ENCODE measurements at places on chromosomes 3 and 15.
A peak's percentile ranks its signal among the peaks of the same experiment; 100 is the strongest.

- DNase-seq, result no peak
Observed at GRCh38 chr3:169104972-169105371, 558.5 kb downstream of the MECOM start.

- no peak for DNase-seq
Observed at GRCh38 chr3:149662240-149662887, 4.5 kb upstream of the WWTR1 start.

DNA sequence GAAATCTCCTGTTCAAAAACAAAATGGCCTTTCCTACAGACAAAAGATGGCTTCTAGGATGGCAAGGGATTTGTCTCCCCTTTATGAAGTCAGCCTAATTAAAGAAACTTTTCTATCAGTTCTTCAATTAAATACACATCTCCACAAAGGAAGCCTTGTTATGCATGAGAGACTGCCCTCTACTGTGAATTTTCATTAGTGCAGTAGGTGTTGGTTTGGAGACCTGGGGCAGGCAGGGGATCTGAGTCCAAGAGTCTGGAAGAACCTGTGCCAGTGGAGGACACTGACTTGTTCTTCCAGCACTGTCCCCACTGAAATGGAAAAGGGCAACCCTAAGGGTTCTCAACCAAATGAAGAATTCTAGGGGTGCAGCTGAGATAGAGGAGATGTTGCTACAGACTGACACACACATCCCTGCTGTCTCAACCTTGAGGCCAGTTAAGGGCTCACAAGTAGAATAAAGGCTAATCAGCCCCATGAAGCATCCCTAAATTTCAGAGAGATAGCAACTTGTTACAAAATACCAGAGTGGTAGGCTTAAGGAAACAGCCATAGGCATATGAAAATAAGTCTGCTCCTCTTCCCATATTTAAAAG, 174.0 kb upstream of the PRICKLE2 start:
- DNase-seq, result peak; percentile 59

DNA sequence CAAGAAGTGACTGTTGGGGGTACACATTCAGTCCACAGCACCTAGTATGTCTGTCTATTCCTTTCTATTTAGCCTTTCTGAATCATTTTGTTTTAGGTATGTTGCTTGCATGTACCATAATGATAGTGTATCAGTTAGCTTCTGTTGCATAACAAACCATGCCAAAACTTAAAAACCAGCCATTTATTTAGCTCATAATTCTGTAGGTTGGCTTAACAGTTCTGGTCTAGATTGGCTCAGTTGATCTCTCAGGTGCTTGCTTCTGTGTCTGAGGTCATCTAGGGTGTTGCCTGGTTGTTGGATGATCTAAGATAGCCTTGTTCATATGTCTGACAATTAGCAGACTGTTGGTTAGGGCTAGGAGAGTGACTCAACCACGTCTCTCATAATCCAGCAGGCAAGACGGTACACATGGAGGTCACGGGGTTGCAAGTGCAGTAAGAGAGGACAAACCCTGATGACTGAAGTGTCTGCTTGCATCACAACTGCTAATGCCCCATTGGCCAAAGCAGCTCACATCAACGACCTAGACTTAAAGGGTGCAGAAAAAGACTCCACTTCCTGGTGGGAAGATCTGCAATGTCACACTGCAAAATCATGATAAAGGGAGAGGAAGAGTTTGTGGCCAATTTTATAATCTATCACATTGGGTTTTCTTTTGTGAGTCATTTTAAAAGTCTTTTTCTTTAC, 6.8 kb upstream of the PDCD6IP start:
- no peak for DNase-seq

DNA sequence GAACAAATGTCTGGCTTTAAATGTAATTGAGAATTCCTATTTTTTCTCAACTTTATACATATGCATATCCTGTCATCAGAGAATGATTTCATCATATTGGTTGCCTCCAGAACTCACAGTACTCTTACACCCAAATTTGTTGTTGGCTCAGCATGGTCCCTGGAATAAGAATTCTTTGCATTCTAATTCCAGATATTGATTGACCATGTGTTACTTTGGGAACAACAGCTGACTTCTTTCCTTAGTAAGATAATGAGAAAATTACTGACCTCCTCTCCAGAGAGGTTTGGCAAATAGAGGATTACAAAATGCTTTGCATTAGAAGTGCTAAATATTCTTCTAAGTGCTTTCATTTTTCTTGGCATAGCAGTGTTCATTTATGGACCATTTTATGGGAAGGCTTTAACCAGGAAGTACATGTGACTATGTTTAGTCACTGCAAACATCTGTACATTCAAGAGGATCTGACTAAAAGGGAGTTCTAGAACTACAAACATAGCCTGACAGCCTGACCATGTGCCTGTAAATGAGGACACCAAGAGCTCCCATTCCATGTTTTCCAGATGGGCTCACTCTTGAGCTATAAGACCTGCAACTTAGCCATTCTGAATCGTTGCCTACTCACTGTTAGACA, 391.6 kb upstream of the DPPA4 start:
- no peak for DNase-seq

DNA sequence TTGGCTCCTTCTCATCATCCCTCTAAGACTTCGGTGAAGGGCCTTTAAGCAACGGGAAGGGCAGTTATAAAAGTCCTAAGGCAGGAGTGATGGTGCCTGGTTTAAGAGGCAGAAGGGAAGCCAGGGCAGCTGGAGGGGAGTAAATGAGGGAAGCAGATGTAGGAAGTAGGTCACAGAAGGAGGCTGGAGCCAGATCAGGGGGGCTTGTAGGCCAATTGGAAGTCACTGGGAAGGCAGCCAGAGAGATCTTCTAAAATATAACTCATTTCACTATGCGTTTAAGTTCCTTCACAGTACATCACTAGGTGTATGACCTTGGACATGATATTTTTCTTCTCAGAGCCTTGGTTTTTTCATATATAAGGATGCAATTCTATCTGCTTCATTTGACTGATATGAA, 94.7 kb downstream of the MYH15 start:
- DNase-seq, result no peak

DNA sequence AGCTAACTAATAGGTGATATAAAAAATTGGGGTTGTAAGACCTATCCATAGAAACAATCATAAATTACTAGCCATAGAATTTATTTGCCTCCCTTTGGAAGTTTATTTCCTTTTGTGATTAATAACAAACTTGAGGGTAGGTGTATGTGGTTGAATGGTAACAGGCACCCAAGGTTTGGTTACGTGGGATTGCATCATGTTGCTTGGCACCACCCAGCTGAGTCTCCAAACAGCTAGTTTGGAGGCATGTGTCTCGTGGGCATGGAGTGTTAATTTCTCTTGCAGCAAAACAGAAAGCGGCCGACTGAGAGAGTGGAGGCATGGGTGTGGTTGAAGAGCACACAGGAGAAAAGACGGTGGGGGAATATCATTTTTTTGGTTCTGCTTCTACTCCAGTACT, 441.4 kb downstream of the CNTN4 start:
- no peak for DNase-seq

GRCh38 chr3:51692980-51693395, 13.9 kb upstream of the GRM2 start:
- no peak for DNase-seq

- peak; percentile 41 for DNase-seq
Observed at GRCh38 chr3:61807865-61808276, 246.5 kb downstream of the PTPRG start.

DNA sequence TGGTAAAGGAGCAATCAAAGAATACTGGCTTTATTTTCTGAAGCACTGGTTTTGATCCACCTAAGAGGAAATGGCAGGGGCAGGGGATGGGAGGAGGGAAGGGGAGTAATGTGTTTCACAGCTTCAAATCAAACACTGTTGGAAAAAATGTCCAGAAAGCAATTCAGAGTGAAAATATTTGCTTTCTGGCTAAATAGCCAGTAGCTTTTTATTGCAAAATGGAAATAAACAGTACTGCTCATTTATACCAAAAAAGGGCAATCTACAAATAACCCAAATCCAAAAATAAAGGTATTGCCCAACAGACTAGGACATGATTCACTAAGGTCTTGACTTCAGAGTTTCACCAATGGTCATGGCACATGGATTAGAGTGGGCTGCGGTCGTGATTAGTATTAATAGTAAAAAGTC, 279.3 kb upstream of the THBS1 start:
- no peak for DNase-seq

GRCh38 chr15:63305260-63305659, 27.9 kb downstream of the APH1B start:
- no peak for DNase-seq

DNA sequence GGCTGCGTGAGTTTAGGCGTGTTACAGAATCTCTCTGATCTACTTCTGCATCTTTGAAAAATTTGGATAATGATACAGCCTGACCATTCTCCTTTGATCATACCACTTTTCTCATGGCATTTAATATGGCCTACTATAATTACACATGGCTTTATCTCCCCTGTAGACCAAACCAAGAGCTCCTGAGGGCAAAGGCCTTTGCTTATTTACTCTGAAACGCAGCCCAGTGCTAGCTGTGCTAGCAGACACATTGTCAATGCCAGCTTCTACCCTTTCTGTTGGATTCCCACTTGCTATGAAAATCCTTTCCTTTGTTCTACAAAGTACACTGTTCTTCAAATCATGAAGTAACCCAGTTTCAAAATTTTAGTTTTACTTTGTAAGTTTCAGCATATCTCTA, 16.5 kb upstream of the VGLL4 start:
- no peak for DNase-seq

DNA sequence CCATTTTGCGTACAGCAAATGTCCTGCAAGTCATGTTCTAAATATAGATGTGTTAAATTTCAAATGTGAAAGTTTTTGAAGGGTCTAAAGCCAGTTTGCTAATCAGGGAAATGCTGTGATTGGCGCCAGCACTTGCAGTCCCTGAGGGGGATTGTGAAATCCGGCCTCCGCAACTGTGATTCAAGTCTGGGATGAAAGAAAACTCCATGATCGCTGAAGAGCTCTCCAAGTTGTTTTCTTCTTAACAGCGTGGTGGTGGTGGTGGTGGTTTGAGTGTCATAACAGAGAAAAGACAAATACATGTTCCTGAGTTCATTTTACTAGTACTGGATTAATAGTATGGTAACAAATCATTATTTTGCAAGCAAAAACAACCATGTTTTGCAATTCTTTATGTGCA, 51.8 kb downstream of the MITF start:
- DNase-seq, result peak; percentile 53

DNA sequence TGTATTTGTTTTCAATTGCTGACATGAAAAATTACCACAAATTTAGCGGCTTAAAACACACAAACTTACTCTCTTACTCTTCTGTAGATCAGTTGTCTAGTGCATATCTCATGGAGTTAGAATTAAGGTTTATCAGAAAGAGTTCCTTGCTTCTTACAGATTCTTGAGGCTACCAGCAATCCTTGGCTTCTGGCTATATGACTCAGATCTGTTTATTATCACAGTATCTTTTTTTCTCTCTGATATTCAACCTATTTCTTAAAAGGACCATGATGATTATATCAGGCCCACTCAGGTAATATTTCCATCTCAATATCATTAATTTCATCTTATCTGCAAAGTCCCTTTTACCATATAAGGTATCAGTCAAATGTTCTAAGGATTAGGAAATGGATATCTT, 263.5 kb upstream of the BCHE start:
- DNase-seq, result no peak

DNA sequence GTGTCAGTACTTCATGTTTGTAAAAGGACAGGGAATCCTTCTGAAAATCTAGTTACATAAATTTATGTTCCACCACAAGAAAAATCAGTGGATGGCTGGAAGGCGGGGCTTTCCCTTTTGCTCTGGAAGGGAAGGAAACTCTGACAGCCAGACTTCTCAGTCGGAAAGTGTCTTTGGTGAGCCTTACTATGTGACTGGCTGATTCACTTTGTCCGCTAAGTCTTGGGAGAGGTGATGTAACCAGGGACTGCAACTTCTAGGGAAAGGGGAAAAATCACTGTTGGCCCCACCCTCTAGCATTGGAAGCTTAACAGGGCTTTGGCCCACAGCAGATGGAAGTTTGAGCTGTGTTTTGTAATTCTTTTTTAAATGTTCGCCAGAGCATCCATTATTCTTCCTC, 281.4 kb upstream of the CTDSPL start:
- no peak for DNase-seq

- no peak for DNase-seq
Observed at GRCh38 chr3:148531836-148532235, 165.9 kb upstream of the AGTR1 start.

DNA sequence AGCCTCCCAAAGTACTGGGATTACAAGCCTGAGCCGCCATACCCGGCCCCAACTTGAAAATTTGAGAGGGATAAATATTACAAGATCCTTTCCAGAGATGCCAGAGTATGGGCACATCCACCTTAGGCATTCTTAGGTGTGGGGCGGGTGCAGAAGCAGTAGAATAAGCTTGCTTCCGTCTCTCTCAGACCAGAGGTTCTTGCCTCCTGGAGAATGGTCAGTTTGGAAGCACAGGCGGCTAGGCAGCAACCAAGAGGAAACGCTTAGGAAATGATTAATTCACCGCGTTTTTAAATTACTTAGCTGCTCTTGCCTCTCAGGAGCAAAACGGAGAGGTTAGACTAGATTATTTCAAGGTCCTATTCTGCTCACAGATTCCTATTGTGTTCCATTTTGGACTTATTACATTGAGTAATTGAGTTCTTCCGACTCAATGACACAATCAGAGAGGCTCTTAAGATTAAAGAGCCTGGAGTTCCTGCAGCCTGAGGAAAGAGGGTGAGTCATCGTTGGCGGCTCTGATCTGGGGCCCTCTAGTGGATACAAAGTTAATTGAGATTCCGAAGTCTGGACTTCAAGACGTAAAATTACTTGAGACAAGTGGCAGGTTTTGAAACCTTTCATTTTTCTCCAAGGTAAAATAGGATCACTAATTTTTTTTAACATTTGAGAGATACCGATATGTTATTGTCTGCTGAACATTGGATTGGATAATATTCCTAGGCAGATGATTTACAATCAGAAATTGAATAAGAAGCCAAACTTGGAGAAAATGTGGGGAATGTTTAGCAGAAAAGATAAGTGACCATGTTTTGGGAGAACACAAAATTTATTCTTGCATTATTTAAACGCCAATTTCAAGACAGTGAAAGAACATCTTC, 5.8 kb upstream of the TOPAZ1 start:
- DNase-seq, result peak; percentile 58

GRCh38 chr15:60534546-60534945, 55.6 kb upstream of the ICE2 start:
- DNase-seq, result no peak

- no peak for DNase-seq
Observed at GRCh38 chr15:62706317-62706716, 336.2 kb upstream of the TPM1 start.

- DNase-seq, result no peak
Observed at GRCh38 chr3:129610276-129610675, 3.8 kb upstream of the PLXND1 start.

DNA sequence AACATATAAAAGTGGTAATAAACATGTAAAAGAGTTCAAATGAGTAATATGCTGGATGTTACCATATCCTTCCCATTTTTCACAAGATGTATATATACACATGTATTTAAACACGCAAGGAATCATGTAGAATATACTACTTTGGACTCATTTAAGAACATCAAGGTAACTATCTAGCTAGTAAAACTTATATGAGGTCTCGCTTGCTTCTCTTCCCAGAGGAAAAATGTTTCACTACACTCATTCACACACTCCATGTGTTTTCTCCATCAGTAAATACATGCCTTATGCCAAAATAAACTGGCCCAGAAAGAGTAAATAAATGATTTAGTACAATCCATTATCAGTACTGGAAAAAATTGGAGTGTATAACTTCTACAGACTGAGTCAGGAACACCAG, 229.2 kb upstream of the MME start:
- DNase-seq, result no peak
